Activated naive CD8-positive, alpha-beta T cell treated with anti-CD3 and anti-CD28 coated beads for 36 hours (primary cell): ENCODE measurements at places on chromosomes 6 and 20. TPM values are rescaled to one million over a fixed set of nuclear protein-coding genes. Genes with fewer than 3 reads are reported as not detected.

DNA sequence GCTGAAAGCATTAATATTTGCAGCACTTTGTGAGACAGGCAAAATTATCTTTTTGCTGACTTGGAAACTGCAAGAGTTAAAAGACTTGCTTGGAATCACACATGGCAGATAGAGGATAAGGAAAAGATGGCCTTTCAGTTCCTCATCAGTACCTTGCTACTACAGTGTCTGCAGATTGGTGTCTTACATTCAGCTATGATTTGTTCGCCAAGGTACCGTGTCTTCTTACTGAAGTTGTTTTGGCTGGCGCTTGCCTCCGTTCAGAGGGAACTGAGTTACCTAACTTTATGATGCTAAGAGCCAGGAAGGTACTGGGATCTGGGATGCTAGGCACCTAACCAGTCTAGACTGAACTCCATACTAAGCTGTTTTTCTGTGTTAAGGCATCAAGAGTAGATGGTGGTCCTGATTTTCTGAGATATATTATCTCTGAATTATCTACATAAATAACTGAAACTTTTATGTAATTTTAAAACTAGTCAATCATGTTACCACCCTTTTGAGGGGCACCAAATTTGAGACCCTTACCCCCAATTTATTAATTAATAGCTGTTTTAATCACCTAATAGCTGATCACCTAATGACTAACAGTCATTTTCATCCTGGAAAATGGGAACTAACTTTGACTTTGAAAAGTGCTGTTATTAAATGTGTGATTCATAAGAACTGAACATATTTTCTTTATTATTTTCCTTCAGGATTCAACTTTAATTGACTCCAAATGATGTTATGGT lies 2.5 kb downstream of the WTAP start:
- DNase-seq, result no peak

GRCh38 chr20:23227976-23228375 lies 122.6 kb upstream of the NXT1 start:
- DNase-seq, result no peak

- no peak for DNase-seq
Observed at GRCh38 chr6:4518506-4518905, 257.7 kb upstream of the CDYL start.

DNA sequence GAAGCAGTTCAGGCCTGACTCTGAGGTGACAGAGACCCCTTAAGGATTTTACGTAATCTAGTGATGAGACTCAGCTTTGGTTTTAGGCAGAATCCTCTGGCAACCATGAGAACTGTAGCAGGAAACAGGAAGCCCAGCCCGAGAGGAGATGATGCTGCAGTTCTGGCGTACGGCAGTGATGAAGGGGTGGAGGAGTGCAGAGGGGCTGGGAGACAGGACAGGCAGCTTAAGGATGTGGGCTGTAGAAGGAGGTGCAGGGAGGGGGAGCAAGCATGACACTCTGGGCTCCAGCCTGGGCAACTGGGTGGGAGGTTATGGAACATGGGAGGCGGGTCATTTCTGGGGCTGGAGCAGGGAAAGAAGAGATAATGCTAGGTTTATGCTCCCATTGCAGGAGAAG lies 67.1 kb downstream of the LRFN2 start:
- no peak for DNase-seq

The KHDC1L gene
- total RNA-seq, result not detected

The CFAP61 gene
- not detected for total RNA-seq

DNA sequence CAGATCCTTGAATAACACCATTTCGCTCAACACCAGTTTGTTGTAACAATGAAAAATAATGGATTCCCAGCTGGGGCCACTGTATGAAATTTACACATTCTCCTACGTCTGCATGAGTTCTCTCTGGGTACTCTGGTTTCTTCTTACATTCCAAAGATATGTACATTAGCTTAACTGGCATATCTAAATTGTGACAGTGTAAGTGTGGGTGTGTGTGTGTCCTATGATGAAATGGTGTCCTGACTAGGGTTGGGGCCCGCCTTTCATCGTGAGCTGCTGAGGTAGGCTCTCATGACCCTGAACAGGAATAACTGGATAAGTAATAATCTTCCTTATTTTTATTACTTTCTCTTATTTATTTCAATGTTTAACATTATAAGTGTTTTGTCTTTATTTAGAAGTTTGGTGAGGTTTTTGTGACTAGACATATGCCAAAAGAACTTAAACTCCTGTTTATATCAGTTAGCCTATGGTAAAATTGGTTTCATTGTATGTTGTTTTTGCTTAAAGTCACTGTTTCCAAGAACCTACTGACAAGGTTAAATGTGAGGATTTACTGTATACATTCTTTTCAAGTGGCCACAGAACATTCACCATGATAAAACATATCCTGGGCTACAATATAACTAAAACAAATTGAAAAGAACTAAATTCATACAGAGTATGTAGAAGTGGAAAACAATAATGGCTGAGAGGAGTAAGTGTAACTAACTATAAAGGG lies 42.4 kb downstream of the RBL1 start:
- DNase-seq, result no peak

The RPRD1B gene
- 42.7 TPM for total RNA-seq

- no peak for DNase-seq
Observed at GRCh38 chr6:100517106-100517505, 52.4 kb upstream of the SIM1 start.

DNA sequence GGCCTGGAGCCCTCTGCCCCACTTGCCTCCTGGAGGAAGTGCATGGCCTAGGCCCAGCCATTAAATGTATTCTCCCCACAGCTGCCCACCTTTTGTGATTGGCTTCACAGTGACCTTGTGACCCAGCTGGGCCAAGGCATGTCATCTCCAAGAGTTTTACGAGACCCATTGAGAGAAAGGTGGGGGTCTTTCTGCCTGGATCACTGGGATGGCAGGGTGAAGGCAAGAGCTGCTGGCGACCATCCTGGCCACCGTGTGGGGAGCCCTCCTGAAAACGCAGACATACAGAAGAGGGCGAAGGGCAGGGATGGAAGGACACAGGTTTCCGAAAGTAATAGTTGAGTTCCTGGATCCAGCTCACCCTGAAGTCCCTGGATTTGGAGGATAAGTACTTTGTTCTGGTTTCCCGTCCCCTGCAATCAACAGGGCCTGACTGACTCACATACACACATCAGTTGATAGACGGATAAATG lies 12.3 kb upstream of the SPO11 start:
- no peak for DNase-seq

- DNase-seq, result no peak
Observed at GRCh38 chr20:33099843-33100538, 20.5 kb downstream of the BPIFB4 start.

DNA sequence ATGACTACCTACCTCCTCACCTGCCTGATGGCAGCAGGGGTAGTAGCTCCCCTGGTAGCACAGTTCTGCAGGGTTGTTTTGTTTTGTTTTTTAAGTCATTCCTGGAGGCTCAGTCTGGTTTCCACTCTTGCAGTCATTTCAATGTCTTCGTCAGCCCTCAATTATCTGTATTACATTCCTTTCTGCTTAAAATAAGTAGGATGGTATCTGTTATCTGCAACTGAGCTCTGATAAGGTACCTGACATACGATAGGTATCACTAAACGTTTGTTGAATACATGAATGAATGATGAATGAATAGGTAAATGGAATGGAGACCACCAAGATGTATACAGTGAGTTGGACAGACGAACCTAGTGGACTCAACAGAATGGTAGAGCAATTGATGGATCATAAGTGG lies 7.2 kb upstream of the CLPSL2 start:
- no peak for DNase-seq

DNA sequence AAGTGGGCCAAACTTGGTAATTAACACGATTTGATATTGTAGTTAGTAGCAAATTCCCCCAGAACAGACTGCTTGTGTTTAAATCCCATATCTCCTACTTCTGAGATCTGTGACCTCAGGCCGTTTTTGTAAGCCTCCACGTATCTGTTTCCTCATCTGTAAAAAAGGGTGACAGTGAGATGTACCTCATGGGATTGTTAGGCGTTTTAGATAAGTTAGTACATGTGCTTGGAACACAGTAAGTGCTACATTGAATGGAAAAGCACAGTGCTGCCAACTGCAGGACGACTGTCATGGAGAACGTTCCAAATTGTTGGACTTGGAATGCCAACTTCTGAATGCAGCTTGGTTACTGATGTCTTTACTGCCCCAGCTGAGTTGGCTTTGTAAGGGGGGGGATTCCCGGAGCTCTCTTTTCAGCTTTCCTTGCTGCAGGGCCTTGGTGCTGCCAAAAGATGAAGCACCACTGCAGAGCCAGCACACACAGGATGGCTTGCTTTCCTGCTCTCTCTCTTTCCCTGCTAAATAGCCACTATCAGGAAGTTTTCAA lies 108.6 kb downstream of the OPN5 start:
- DNase-seq, result no peak

- DNase-seq, result no peak
Observed at GRCh38 chr6:161415302-161415855, 141.5 kb upstream of the AGPAT4 start.

The CST1 gene
- not detected for total RNA-seq

DNA sequence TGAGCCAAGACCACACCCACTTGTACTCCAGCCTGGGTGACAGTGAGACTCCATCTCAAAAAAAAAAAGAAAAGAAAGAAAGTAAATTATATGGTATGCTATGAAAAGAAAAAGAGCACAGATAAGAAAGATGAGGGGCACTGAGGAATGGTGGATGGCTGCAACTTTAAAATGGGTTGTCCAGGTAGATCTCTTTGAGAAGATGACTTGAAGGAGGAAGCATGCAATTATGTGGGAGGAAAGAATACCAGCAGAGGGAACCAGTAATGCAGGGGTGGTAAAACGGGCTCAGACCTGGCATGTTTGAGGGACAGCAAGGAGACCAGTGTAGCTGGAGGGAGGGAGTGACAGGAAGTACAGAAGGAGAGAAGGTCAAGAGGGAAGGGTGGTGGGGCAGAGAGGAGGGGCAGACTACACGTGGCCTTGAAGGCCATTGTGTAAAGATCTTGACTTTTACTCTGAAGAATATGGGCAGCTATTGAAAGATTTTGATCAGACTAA lies 22.3 kb downstream of the LINC00237 start:
- no peak for DNase-seq

DNA sequence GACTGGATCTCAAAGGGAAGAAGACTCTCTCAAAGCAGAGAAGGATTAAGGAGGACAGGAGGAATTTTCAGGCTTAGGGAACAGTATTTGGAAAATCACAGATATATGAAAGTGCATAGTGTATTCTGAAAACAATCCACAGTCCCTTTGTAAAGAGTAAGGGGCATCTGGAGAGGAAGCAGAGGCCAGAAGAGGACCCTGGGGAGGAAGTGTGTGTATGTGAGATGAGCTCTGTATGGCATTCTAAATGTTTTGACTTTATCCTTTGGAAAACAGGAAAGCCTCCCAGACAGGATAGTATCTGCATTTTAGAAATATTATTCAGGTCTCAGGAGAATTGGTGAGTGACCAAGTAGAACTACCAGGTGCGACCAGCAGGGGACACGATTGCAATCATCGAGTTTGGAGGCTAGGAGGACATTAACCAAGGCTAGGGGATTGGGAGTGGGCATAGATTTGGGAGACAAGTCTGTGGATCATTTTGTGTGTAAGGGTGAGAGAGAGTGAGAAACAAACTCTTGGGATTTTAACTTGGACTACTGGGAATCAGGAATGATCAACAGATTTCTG lies 38.3 kb upstream of the FAM184A start:
- DNase-seq, result no peak

GRCh38 chr6:25874118-25874517 lies at the start of gene SLC17A3:
SLC17A3 (minus strand) TSS chr6:25874243; CDS start chr6:25868387, 5,856 bp downstream.
- DNase-seq, result no peak

The HLA-DRB1 gene
- 4.2 TPM for total RNA-seq

DNA sequence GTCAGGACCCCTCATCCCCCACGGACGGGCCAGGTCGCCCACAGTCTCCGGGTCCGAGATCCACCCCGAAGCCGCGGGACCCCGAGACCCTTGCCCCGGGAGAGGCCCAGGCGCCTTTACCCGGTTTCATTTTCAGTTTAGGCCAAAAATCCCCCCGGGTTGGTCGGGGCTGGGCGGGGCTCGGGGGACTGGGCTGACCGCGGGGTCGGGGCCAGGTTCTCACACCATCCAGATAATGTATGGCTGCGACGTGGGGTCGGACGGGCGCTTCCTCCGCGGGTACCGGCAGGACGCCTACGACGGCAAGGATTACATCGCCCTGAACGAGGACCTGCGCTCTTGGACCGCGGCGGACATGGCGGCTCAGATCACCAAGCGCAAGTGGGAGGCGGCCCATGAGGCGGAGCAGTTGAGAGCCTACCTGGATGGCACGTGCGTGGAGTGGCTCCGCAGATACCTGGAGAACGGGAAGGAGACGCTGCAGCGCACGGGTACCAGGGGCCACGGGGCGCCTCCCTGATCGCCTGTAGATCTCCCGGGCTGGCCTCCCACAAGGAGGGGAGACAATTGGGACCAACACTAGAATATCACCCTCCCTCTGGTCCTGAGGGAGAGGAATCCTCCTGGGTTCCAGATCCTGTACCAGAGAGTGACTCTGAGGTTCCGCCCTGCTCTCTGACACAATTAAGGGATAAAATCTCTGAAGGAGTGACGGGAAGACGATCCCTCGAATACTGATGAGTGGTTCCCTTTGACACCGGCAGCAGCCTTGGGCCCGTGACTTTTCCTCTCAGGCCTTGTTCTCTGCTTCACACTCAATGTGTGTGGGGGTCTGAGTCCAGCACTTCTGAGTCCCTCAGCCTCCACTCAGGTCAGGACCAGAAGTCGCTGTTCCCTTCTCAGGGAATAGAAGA lies 978 bp downstream of the HLA-A start:
- DNase-seq, result peak; percentile 47

The GMNN gene
- 74.1 TPM for total RNA-seq

- DNase-seq, result no peak
Observed at GRCh38 chr6:44333942-44334341, 8.5 kb upstream of the SPATS1 start.

DNA sequence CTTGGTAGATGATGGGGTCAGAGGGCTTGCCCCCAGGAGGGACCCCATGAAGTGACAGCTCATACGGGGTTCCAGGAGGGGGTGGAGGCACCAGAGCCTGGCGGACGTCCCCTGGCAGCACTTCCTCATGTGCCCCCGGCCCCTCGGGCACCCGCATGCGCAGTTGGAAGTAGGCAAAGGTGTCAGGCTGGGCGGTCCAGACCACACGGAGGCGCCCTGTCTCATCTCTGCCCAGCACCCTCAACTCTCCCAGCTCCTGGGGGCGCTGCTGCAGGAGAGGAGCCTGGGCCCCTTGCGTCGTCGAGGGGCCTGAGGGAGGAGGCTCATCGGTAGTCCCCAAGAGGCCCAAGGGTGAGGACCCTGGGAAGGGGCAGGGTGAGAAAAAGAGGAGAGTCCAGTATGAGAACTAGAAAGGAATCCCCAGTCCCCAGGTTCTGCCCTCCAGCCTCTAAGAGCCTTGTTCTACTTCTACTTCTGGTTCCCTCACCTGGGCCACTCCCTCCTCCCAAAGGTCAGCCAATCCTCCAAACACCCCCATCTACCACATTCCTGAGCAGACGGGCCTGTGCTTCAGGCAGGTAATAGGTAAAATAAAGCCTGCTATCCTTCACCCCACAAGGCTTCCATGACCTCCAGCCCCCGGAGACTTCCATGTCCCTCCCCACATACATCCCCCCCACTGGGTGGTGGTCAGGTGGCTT lies 23.2 kb downstream of the TNXB start:
- DNase-seq, result no peak

- DNase-seq, result no peak
Observed at GRCh38 chr20:992801-993535, 9.1 kb downstream of the RSPO4 start.

The RPS10 gene
- total RNA-seq, result 2,216 TPM

The OR2H2 gene
- not detected for total RNA-seq
